ENCODE measurements at places on chromosomes 2 and 18.

- no peak for DNase-seq
These were observed 213.9 kb downstream of the SH3RF3 start for GRCh38 chr2:109342930-109343329.

DNA sequence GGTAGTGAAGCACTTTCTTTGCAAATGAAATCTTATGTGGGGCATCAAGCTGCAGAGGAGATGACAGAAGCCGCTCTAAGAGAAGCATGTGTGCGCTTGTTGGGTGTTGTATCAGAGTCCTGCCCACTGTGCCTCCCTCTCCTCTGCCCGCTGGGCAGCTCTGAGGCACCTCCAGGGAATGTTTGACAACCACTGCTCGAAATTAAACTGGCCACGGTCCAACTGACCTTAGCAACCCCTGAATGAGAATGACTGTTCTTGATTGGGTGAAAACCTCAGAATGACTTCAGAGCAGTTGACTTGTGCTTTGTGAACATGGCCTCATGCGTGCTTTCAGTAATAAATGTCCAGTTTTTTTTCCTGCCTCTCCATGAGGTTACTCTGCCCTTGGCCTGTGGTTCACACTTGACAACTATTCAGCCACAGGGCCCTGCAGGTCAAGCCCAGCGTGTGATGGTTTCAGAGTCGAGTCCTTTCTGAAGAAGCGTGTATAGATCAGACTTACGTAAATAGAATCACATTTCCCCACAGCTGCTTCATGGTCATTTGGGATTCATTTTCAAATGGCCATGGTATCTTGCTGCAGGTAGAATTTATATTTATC lies 94.9 kb downstream of the SLC4A3 start:
- no peak for DNase-seq

GRCh38 chr2:16037808-16038457 lies 97.6 kb downstream of the MYCN start:
- no peak for DNase-seq

DNA sequence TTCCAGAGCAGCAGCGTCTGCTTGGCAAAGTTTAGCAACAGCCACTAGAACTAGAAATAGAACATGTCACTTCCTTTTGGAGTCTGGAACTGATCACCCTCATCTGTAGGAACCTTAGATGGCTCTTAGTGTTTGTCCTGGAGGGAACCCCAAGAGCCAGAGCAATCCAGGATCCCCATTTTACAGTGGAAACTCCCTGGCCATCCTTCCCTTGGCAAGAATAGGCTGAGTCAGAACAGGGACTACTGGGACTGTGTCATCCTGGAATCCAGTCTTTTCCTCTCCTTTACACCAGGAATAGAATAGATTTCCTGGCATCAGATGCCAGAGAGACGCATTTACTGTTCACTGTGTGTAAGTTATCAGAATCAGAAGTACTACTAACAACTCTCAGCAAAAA lies 33.2 kb upstream of the GRHL1 start:
- DNase-seq, result no peak

DNA sequence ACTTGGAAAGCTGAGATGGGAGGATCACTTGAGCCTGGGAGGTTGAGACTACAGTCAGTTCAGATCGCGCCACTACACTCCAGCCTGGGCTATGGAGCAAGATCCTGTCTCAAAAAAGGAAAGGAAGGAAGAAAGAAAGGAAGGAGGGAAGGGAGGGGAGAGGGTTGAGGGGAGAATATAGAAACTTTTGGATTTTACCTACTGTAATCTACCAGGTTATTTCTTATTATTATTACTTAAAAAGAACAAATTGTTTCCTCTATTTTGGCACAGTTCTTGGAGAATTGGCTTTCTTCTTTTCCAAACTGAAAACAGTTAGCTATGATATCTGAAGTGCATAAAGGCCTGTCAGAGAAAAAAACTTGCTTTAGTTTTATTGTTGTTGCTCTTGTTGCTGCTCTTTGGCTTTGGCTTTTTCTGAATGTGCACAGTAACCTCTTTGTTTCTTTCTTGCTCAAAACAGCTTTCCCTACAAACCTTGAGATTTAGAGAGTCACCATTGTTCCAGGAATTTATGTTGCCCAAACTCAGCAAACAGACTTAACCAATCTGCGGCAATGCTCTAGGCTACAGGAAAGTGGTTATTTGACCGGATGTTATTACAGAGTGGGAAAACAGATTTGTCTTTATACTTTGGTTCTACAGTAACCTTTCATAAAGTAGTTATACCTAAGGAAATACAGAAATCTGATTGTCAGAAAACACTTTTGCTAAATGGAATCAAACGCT lies 214.9 kb downstream of the XIRP2 start:
- no peak for DNase-seq

DNA sequence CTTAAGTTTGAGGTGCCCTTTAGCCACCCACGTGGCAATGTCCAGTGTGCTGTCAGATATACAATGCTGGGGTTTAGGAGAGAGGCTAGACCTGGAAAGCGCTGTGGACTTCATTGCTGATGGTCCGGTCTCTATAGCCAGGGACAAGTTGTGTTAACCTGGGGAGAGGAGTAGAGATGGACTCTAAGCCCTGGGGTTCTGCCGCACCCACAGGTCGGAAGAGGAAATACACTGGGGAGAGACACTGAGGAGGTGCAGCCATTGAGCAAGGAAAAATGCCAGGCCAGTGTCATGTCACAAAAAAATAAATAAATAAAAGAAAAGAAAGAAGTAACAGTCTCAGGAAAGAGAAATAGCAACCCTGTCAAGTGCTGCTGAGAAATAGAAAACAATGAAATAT lies 106.9 kb upstream of the CBLN2 start:
- no peak for DNase-seq

GRCh38 chr2:208466151-208466919 lies 59.7 kb downstream of the PTH2R start:
- DNase-seq, result peak; percentile 38

Measured in NCI-H1930 (cell line).